CD4-positive, alpha-beta T cell treated with Interleukin-10 for 1 hour (primary cell): ENCODE measurements at places on chromosomes 7 and 10.

GRCh38 chr10:32851301-32851700 is 106.7 kb downstream of the ITGB1 start:
- no peak for DNase-seq

DNA sequence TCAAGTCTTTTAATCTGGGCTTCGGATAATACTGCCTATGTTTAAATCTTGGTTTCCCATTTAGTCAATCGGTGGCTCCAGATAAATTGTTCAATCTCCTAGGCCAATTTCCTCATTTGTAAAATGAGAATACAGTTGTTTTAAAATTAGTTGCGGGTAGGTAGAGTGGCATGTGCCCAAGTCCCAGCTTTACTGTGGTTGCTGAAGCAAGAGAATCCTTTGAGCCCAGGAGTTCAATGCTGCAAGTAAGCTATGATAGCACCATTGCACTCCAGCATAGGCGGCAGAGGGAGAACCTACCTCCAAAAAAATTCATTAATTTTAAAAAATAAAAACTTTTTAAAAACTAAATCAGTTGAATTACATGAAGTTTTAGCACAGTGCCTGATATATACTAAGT is 7.3 kb downstream of the RNF216 start:
- no peak for DNase-seq

DNA sequence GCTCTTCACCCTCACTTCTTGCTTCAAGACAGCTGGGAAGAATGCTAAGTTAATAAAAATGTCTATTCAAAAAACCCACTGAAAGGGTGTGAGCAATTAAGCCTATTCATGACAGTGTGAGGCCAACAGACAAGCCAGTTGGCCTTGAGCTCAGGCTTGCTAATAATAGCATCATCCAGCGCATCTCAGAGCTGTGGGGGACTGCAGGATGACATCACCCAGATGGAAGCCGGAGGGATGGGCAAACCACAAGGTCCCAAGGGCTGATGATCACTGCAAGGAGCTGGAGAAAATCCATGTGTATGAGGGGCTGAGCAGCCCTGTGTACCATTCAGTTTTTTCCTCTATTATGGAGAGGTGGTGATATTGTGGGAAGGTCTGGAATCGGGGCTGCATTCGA is 770.4 kb downstream of the TNS3 start:
- no peak for DNase-seq

- DNase-seq: no peak
Observed at GRCh38 chr7:155995183-155995612, 182.9 kb upstream of the SHH start.
